Naive thymus-derived CD4-positive, alpha-beta T cell (primary cell): ENCODE measurements at places on chromosomes 4 and X. TPM values are rescaled to one million over a fixed set of nuclear protein-coding genes. Genes with fewer than 3 reads are reported as not detected.

TRO gene
- 2.9 TPM for total RNA-seq

ABCG2 gene
- total RNA-seq: 0.67 TPM

IL1RAPL1 gene
- not detected in 2 replicates for total RNA-seq

NSDHL gene
- 7.2 TPM for total RNA-seq

PABPC1L2A gene
- total RNA-seq: not detected

BEX3 gene
- total RNA-seq: 75.5 TPM

FSTL5 gene
- not detected in 2 replicates for total RNA-seq

LIMCH1 gene
- total RNA-seq: 0.05 TPM

RPL10 gene
- total RNA-seq: 5,067 TPM

NHS gene
- total RNA-seq: 0.05 TPM
